ENCODE measurements at places on chromosomes 1 and 21.

GRCh38 chr1:145983960-145984830 is 12.2 kb downstream of the TXNIP start:
- DNase-seq, result no peak

- DNase-seq, result peak; percentile 96
These were observed 24.4 kb downstream of the EFCAB7 start for GRCh38 chr1:63547621-63548294.

GRCh38 chr1:212589446-212589845 is 19.1 kb upstream of the ATF3 start:
- DNase-seq, result no peak

- DNase-seq, result no peak
These were observed 108.3 kb downstream of the ETS2 start for GRCh38 chr21:38913893-38914527.

DNA sequence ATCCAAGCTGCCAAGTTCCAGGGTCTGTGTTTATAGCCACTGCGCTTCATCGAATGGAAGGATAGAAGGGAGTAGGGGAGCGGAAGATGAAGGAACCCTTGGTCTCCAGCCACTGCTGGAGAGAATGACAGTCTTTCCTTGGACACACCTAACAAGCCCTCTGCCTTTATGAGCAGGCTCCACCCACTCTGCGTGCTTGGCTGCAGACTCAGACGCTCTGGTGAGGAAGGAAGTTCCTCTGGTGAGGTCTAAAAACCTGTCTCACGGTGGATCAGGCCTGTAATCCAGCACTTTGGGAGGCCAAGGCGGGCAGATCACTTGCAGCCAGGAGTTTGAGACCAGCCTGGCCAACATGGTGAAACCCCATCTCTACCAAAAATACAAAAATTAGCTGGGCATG is 55.4 kb downstream of the MATN1 start:
- DNase-seq, result peak; percentile 17

- peak; percentile 33 for DNase-seq
These were observed 32.3 kb upstream of the TARDBP start for GRCh38 chr1:10980094-10980577.

- DNase-seq, result peak; percentile 17
These were observed 26.3 kb upstream of the TINAGL1 start for GRCh38 chr1:31549809-31550620.

DNA sequence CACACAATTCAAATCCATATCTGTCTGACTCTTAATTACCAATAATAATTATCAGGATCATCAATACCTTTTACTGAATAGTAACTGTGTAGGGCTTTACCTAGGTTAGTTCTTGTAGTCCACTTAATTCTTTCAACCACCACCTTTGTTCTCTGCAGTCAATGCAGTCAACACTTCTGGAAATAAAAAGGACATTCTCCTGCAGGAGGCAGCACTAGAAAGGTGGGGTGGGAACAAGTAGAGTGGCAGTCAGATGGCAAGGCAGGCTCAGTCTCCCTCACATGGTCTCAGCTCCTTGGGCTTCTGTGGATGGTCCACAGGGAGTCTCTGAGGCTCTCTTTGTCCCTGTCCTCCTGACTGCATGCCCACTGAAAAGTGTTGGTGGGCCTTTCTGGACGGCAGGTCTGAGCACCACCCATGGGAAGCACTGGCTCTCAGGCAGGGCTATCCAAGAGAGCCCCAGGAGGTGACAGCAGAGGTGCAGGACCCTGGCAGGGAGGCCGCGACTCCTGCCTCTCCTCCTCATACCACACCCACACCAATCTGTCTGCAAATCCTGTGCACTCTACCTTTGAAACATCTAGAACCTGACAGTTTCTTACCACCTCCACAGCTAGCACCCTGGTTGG is 237.3 kb downstream of the FOXD2 start:
- DNase-seq, result no peak

DNA sequence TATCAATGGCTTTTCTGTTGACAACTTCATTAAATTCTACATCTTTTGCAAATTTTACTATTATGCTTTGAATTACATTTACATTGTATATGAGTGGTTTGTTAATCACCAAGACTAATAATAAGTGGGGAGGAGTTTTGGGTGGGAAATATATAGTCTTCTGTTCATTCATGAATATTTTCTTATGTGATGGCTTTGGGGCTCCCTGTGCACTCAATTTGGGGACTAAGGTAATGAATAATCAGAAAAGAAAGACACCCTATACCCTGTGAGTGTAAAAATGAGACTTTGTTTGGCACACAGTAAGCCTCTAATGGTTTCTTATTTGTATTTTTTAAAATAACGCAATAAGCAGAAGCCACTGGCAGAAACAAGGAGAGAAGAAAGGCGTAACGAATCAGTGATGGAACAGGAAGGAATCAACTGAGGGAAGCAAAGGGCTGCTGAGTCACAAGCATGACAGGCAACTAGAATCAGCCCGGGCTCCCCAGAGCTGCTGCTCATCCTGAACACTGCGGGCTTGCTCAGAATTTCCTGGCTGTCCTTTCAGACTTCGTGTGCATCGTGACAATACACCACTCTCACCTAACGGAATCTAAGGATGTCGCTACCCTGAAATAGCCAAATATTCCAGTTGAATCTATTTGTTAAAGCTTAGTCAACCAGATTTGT is 20.8 kb upstream of the RGS2 start:
- DNase-seq, result peak; percentile 89

GRCh38 chr1:29304025-29304684 is 67.8 kb downstream of the PTPRU start:
- DNase-seq, result no peak

DNA sequence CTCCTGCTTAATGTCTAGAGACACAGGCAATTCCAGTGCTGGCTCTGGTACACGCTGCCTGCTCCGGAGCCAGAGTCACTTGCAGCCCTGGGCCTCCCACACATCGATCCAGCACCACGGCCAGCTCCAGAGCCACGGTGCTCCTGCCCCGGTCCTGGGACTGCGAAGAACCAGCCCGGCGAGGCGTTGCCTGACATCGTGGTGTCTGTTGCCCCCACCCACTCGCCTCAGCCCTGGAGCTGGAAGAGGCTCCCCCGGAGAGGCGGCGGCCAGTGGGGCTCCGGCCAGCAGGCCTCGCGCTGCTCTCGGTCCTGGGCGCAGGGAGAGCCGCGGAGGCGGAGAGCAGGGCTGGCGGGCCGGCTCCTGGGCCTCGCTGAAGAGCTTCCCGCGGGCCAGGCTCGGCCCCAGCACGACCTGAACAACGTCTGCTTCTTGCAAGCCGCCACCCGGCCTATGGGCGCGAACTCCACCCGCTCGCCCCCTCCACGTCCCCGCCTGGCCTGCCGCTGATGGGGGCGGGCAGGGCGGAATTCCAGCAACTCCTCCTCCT is 364.8 kb downstream of the CEP170 start:
- DNase-seq, result no peak

- no peak for DNase-seq
These were observed 300.6 kb downstream of the HHAT start for GRCh38 chr1:210629276-210629675.

DNA sequence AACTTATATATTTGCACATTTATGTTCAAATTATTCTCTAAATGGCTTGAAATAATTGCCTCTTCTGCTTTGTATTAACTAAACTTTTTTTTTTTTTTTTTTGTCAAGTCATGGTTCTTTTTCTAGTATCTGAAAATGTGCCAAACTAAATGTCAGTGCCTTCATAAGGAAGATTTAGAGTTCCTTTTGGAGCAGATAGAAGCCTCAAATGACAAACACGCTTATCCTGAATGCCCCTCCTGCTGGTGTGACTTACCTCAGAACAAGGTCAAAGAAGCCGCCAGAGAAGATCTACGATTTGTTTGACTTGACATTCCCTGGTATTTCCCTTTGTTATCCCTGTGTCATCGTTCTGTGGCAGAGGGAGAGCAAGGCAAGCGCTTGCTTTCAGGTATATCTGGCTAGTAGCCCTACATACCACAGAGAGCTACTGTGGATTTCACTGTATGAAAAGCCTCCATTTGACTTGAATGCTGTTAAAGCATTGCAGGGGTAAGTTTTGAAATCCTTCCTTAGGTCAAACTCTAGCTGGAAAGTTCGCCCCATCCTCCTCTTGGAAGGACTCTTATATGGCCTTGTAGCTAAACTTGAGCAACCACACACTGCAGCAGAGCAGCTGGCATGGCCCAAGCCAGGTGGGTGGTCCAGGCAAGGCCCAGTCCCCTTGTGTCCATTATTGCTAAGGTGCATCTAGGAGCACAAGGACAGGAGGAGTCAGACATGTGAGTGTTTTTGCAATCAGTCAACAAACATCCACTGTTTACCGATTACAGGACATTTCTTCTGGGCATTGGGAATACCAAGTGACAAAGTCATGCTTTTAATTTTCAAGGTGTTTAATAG is 285.4 kb upstream of the USP25 start:
- DNase-seq, result peak; percentile 15

- peak; percentile 58 for DNase-seq
These were observed 10.0 kb upstream of the ARHGAP29 start for GRCh38 chr1:94247138-94248094.

- no peak for DNase-seq
These were observed 1.8 kb downstream of the OR10J1 start for GRCh38 chr1:159441360-159441759.

DNA sequence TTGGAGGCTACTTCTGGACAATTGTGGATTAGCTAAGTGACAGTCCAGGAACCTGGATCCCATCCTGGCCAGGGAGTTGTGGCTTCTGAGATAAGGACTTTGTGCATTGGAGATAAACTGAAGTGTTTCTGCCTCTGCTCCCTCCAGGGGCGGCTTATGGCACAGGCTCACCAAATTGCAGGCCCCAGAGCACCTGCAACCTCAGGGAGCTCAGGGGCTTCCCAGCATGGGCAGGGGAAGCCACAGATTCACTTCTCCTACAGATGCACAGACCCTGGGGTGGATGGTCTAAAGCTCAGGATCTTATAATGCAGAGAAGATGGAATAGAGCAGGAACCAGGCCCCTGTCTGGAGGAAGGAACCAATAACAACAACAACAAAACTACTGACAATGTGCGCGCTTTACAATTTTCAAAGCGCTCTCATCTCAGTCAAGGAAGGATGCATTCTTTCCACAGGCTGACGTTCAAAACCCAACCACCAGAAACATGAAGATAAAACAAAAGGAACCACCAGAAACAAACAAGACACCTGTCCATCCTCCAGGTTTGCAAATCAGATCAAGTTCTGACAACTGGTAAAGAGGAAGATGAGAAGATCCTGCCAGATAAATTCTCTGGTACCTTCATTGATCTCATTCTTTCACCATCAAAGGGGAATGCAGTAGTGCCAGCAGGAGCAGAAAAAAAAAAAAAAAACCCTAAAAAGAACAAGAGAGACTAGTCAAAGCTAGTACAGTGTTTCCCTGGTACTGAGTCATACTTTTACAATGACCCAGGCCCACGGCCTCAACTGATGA is 121.0 kb upstream of the IRF2BP2 start:
- peak; percentile 92 for DNase-seq

DNA sequence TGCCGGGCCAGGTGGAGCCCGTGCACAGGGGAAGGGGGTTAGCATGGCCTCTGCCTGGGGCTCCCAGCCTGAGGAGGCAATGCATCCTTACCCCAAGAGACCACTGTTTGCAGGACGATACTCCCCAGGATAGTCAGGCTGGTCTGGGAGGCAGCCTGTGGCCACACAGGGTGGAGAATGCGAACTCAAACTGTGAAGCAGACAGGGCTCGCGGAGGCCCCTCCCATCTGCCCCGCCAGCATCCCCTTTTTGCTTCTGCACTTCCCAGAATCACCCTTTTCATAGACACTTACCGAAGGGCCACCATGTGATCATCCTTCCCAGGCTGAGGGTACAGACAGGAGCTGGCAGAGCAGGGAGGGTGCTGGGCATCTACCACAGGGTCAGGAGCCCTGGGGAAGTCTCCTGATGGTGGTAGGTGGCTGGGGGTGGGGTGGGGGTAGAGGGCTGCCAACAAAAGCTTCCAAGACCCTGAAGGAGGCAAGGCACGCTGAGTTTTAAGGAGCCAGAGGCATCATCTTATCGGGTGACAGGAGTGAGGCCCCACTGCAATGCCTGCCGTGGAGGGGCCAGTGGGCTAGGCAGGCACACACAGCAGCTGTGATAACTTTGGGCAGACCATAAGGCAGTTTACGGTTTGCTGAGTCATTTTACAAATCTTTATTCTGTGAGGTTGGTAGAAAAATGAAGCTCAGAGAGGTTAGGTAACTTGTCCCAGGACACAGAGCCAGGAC is 31.3 kb upstream of the BTG2 start:
- no peak for DNase-seq

GRCh38 chr1:4726620-4727341 is 72.4 kb downstream of the AJAP1 start:
- DNase-seq, result no peak

DNA sequence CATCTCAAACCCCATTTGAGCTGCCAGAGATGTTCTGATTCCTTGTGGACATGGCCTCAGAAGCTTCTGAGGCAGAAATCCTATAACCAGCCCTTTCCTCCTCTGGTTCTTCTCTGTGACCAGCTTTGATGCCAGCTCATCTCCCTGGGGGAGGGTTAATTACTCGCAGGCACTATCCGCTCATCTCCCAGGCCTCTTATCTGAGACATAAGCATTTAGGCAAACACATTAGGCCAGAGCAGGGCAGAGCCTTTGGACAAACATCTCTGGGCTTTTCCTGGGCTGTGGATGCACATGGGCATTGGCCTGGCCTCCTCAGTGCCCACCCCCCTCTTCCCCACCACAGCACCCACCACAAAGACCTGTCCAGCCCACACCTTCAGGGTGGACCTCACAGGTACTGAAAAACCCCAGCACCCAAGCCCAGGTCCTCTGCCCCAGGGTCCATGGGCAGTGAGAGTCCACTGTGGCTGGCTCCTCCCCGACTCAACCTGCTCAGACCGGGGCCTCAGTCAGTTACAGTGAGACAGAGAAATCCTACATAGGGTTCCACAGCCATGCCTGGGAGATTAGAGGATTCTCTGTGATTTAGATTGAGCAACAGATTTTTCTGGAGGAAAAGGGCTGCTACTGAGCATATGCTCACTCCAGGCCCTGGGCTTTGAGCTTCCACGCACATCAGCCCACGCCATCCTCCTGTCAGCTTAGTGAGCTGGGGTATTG is 26.9 kb downstream of the IGSF21 start:
- DNase-seq, result no peak

GRCh38 chr1:43711524-43712386 is 4.4 kb downstream of the ST3GAL3 start:
- peak; percentile 81 for DNase-seq

GRCh38 chr21:38250991-38251418 is 5.8 kb upstream of the KCNJ15 start:
- DNase-seq, result no peak

GRCh38 chr1:156095906-156096508 is 13.7 kb upstream of the MEX3A start:
- peak; percentile 36 for DNase-seq

DNA sequence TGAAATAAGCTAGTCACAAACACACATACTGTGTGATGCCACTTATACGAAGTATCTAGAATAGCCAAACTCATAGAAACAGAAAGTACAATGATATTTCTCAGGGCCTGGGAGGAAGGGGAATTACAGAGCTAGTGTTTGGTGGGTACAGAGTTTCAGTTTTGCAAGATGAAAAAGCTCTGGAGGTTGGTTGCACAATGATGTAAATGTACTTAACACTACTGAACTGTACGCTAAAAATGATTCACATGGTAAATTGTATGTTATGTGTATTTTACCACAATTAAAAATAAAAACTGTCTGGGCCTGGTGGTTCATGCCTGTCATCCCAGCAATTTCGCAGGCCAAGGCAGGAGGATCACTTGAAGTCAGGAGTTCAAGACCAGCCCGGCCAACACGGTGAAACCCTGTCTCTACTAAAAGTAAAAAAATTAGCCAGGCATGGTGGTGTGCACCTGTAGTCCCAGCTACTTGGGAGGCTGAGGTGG is 15.3 kb upstream of the FHAD1 start:
- DNase-seq, result no peak

All from fibroblast of mammary gland (primary cell).